MM.1S (cell line): ENCODE measurements at places on chromosomes 12 and 14.
A peak's percentile ranks its signal among the peaks of the same experiment; 100 is the strongest.

DNA sequence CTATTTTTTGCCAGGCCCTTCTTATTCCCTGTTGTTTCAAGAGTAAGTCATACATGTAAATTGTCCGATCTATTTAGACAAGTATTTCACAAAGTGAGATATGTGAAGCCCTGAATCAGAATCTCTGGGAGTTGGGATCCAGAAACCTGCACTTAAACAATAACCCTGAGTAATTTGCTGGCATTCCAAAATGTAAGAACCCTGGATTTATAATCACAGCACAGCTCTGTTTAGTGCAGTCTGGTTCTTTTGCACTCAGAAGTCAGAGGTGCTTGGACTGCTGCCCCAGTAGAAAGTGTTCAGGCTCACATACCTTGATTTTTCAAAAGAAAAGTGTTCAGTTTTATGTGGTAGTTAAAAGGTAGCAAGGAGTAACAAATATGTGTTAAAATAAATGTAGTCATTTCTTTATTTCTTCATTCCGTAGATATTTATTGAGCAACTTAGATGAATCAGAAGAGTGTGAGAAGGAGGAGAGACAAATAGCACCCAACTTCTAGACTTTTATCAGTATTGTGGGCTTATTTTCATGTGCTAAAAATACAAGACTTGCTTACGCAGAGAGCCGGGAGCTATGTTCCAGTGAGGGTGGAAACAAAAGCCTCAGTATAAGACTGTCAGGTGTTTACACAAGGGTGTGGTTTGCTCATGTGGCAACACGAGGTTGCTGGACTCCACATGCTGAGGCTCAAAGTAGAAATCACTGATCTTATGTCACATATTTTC lies 70.1 kb downstream of the SYNE2 start:
- no peak overlapping the region for H3K4me3 ChIP-seq
- H3K36me3 ChIP-seq = no peaks in the 10 kb centered on the region
- H3K27ac ChIP-seq = peak overlapping the region; percentile 96
- DNase-seq = peak; percentile 72
- no peaks in the 10 kb centered on the region for H3K27me3 ChIP-seq

GRCh38 chr14:64720131-64720576 lies 15.9 kb downstream of the PLEKHG3 start:
- H3K4me1 ChIP-seq = no peaks in the 10 kb centered on the region
- DNase-seq = no peak
- no peaks in the 10 kb centered on the region for H3K36me3 ChIP-seq
- H3K27me3 ChIP-seq = no peaks in the 10 kb centered on the region

- H3K27me3 ChIP-seq = no peaks in the 10 kb centered on the region
- H3K27ac ChIP-seq = peak overlapping the region; percentile 75
- peaks cover 7% of the 10 kb centered on the region; the same call in 1 of the 2 replicates for H3K4me1 ChIP-seq
- peak overlapping the region; percentile 91 for H3K4me3 ChIP-seq
- peak; percentile 34 for DNase-seq
These were observed 494 bp downstream of the TMTC3 start for GRCh38 chr12:88142610-88142991.

- no peaks in the 10 kb centered on the region for H3K4me1 ChIP-seq
- H3K4me3 ChIP-seq = no peak overlapping the region
- H3K36me3 ChIP-seq = no peaks in the 10 kb centered on the region
These were observed 4.8 kb upstream of the SERPINA9 start for GRCh38 chr14:94480809-94481208.

DNA sequence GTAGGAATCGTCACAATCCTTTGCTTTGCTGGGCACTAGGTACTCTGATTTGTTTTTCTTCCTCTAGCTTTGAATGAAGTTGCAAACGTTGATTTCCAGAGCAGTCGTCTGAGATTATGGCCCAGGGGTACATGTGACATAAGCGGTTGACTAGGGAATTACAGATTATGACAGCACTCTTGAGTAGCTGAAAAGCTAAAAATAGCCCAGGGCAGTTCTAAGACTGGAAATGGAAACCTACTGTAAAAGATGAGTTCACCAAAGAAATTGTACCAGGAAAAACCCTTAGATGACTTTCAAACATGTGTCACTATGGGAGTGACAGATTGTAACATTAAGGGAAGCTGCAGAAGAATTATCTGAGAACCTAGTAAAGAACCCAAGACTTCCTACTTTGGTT lies 108.5 kb downstream of the ANO6 start:
- H3K4me1 ChIP-seq = no peaks in the 10 kb centered on the region; the same call in 1 of the 2 replicates
- no peaks in the 10 kb centered on the region for H3K27me3 ChIP-seq
- no peak overlapping the region for H3K4me3 ChIP-seq
- no peak for DNase-seq
- H3K27ac ChIP-seq = no peak overlapping the region

- no peaks in the 10 kb centered on the region for H3K36me3 ChIP-seq
- DNase-seq = no peak
- H3K4me1 ChIP-seq = no peaks in the 10 kb centered on the region
- H3K4me3 ChIP-seq = no peak overlapping the region
- H3K27ac ChIP-seq = no peak overlapping the region
These were observed 228.0 kb downstream of the MON2 start for GRCh38 chr12:62694632-62695031.

DNA sequence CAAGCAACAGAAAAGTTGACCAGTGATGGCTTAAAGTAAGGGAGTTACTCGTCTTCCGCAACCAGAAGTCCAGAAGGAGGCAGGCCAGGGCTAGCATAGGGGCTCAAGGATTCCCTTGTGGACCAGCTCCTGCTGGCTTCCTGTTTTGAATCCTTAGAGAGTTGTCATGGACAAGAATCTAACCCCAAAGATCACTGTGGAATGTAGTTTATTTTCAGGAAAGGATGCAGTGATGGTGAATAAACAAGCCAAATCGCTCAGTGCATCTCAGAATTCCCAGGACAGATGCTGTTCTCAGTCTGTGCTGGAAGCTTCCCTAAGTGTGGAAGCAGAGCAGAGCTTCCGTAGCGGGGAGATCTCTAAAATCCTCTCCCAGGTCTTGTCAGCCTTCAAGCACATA lies 311.3 kb downstream of the C12orf75 start:
- H3K36me3 ChIP-seq = no peaks in the 10 kb centered on the region
- no peak overlapping the region for H3K4me3 ChIP-seq
- DNase-seq = no peak
- H3K27ac ChIP-seq = no peak overlapping the region
- H3K4me1 ChIP-seq = 0 out of 2 replicates have a peak, but pooled peaks cover 5% of the 10 kb centered on the region
- H3K27me3 ChIP-seq = no peaks in the 10 kb centered on the region

DNA sequence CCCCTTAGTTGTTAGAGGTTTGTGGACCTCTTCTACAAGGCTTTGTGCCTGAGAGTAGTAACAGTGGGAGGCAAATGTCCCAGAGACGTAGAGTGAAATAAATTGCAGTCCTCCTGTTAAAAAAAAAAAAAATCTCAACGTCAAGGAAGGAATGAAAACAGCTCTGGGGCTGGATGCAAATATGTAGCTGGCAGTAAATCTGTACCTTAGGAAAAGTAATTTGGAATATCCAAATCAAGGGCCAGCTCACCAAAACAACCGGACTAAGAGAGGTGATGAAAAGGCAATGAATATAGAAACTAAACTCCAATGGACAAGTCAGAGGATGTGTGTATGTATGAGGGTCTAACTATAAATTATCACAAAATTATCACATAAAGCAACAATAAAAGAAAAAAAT lies 27.0 kb downstream of the SINHCAF start:
- peaks cover 7% of the 10 kb centered on the region for H3K36me3 ChIP-seq
- H3K4me3 ChIP-seq = no peak overlapping the region
- H3K4me1 ChIP-seq = peaks cover 19% of the 10 kb centered on the region

GRCh38 chr12:120940799-120941198 lies 36.6 kb upstream of the SPPL3 start:
- DNase-seq = no peak
- H3K27ac ChIP-seq = no peak overlapping the region
